ENCODE measurements at places on chromosomes 4 and X.

- no peak for DNase-seq
These were observed 77.1 kb upstream of the ATOH1 start for GRCh38 chr4:93751411-93751810.

DNA sequence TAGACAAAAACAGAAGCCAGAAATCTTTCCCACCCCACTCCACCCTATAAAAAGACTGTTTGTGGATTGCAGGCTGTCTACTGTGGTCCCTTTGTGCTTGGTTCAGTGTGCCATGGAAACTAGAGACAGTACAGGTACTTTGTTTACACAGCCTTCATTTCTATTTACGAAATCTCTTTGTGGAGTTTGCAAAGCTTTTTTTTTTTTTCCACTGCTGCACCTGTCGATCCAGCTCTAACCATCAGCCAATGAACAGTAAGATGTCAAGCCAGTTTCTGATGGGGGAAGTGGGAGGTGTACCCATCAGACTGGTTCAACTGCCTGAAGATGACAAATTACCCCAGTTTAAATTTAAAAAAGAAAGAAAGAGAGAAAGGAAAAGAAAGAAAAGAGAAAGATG lies 20.2 kb upstream of the LRBA start:
- no peak for DNase-seq

GRCh38 chr4:78742300-78742699 lies 33.9 kb upstream of the BMP2K start:
- no peak for DNase-seq

GRCh38 chr4:118344801-118345200 lies 8.0 kb downstream of the PRSS12 start:
- no peak for DNase-seq

DNA sequence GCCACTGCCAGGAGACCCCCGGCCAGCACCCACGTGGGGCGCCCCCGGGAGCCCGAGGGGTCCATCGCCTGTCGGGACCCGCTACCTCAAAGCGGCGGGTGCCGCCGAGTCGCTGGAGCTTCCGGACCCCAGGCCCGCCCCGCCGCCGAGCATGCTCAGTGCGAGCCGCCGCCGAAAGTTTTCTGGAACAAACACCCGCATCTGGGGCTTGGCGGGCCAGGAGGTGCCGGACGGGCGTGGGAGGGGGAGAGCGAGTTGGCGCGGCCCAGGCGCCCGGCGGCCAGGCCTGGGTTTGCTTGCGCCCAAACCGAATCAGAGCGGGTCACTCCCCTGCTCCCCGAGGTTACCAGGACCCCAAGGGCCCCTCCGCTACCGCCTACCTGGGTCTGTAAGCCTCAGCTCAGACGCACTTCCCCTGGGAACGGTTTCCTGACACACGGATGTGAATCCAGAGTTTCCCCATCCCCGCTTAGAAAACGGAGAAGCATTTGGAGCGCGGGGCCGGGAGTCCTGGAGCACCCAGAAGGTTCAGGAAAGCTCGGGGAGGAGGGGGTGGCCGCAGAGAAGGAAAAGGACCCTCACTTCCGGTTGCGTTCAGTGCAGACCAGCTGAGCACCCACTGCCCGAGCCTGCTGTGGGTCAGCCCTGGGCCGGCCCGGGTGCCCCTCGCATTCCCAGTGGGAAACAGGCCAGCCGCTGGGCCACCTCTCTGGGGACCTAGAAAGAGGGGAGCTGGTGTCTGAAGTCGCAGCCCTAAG lies at the start of gene EVC2:
Gene EVC2, minus strand, starts transcription at position 111 of the 758 bp plus-strand sequence. Its CDS starts 46 bp downstream, at position 65.
- DNase-seq = no peak

GRCh38 chr4:103150677-103151076 lies 47.5 kb downstream of the CENPE start:
- DNase-seq = peak; percentile 17

- no peak for DNase-seq
These were observed 200.2 kb upstream of the FAM241A start for GRCh38 chr4:111945014-111945413.

DNA sequence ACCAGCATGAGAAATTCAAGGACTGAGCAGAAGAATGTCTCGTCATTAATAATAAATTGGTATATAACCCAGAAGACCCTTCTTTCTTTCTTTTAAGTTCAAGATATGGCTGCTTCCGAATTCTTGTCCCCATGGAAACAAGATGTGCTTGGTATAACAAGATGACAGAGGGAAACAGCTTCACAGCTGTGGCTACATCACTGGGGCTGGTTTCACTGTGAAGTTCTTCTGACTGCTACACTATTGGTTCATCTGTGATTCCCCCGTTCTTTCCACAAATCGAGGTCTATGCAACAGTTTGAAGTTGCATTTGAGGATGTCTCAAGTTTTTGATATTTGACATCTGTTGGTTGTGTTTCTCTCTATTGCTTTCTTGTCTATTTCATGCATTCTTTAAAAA lies 12.3 kb upstream of the DTHD1 start:
- no peak for DNase-seq

DNA sequence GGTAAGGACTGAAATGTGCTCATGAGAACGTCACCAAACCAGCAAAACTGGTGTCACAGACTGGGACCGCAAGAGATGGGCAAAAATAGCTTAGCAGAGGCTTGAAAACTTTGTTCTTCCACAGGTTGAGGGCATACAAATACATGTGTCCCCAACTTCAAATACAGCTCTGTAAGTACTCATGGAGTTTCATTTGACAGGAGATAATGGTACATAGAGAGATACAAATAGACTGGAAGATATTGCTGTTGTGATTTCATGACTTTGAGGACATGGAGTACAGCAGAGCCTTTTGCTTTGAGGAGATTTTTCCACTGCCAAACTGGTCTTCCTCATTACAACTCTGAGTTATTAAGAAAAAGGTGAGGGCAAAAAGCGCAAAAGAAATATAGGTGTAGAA lies 70.7 kb downstream of the STX18 start:
- DNase-seq = no peak

GRCh38 chr4:2847302-2847871 lies 3.7 kb downstream of the ADD1 start:
- DNase-seq = no peak
